ENCODE measurements at places on chromosomes 5 and 9.

DNA sequence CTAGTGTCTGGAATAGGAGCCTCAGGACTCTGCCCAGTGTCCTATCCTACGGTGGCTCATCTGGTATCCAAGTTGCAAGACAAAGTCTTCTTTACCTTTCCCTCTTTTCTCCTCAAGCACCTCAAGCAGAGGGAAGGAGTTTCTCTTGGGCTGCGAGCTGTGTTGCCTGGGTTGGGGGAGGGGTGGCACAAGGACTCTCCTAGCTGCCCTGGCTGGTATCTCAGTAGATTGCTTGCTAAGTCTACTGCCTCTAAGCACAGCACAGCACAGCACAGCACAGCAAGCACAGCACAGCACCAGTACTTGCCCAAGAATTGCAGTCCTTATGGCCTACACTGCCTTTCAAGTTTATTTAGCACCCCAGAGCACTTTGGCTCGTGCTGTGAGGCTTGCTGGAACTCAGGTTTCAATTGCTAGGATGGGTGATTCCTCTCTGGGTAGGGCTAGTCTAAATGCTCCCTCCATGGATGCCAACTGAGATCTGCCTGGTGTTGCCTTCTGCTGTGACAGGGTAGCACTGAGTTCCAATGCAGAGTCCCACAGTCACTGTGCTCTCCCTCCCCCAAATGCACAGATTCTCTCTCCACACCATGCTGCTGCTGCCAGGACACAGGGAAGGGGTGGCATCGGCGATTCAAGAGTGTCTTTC lies 213.1 kb upstream of the POU5F2 start:
- DNase-seq = no peak

DNA sequence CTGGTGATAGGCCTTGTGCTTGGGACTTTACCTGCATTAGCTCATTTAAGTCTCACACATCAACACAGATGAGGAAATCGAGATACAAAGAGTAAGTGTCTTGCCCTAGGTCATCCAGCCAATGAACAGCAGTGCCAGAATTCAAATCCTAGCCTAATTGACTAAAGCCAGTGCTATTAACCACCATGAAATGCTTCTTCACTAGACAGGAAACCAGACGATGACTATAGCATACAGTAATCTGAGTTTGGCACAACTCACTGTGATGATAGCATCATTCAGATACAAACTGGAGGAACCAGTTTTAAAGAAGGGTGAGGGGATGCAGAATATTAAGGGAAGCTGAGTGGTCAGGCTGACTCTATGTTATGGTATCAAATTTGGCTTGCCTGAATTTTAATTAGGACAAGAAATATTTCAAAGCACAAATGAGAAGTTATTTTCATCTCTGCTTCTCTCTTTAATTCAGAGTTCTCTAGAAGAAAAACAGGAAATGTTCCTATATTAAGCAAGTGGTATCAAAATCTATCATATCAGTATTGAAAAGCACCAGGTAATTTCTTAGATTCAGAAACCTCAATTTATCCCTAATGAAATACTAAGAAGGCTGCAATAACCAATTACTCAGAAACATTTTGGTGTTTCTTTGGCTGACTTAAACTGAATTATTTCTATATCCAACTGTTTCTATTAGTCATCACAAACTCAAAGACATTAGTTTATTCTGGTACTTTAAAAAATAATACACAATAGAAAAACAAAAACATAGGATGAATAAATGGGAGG lies 147.0 kb upstream of the RASA1 start:
- peak; percentile 99 for DNase-seq

GRCh38 chr5:72767289-72768010 lies 49.0 kb upstream of the TNPO1 start:
- peak; percentile 15 for DNase-seq

DNA sequence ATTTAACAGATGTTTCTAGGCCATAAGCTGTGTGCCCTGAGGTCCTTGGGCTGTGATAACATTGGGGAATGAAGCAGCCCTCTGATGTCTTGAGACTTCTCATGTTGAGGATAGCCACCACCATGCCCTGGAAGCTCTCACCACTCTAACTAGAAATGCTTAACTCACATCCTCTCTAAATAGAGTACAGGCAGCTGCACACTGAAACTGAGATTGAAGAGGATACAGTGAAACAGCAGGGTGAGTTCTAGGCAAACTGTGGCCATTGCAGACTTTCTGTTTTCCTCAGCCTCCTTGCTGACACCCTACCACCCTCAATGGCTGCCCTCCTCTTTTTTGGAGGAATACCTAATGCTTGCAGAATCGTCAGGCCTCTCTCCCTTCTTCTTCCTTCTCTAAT lies 22.4 kb downstream of the UTP15 start:
- no peak for DNase-seq

DNA sequence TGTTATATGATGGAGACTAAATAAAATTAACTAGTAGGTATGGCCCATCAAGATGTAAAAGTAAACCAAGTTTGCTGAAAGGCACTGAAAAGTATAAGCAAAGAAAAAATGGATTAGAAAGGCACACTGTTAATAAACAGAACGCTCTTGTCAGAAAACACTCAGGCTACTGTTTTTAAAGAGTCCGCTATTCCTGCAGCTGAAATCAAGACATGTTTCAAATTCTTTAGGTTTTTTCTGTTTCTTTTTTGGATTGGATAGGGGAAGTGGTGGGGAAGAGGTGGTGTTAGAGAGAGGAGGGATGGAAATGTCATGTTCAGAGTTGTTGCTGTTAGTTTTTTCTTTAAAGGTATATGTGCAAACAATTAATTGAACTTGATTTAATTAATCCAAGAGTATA lies 17.5 kb downstream of the OSTF1 start:
- DNase-seq = no peak

DNA sequence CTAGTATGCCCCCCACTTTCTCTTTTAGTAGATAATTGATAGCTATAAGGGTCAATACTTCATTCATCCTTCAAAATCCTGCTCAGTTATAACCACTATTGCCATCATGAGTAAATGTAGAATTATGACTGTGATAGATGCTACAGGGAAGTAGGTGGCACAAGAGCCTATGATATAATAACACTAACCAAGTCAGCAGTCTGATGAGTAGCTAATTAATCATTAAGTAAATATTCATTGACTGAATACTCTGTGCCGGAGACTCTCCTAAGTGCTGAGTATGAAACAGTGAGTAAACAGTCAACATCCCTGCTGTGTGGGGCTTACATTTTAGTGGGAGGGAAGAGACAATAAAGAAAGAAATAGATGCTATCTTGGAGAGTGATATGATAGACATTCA lies 430.3 kb upstream of the ZNF462 start:
- peak; percentile 84 for DNase-seq

- DNase-seq = peak; percentile 92
These were observed 6.7 kb downstream of the CCDC187 start for GRCh38 chr9:136297016-136297691.

- DNase-seq = peak; percentile 67
These were observed 179.4 kb upstream of the NR3C1 start for GRCh38 chr5:143582869-143583268.

DNA sequence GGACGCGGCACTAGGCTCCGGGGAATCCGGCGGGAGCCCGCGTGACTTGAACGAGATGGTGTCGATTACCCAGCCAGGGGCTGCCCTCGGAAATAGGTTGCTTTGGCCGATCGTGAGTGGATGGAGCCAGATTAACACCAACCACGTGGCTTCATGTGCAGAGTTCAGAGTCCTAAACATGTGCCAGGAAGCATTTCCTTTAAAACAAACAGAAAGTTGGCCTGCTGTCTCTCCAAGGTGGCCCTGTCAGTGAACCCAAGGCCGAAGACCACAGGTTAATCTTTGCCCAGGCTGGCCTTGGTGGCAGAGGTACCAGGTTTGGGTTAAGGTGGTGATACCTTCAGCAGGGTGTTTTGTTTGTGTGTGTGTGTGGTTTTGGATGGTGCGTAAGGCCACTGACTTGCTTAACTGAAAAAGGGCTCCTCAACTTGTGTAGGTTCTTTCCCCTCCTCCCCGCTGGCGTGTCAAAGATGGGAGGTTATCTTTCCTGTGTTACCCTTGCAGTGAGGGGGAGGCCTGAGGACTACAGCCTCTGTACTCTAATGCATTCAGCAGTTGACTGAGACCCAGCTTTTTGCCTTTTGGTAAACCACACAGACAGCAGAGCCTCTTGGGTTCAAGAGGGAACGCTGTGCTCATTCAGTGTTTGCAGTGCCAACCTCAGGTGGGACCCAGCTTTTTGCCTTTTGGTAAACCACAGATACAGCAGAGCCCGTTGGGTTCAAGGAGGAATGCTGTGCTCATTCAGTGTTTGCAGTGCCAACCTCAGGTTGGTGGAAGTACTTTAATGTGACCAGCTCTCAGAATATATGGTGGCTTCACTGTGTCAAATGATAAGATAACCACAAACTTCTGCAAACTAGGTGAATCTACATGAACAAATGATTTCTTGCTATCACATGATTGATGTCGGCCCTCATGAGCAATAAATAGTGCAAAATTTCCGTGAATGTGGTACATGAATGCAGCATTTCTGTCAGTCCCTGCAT lies 1.4 kb downstream of the IQGAP2 start:
- no peak for DNase-seq

DNA sequence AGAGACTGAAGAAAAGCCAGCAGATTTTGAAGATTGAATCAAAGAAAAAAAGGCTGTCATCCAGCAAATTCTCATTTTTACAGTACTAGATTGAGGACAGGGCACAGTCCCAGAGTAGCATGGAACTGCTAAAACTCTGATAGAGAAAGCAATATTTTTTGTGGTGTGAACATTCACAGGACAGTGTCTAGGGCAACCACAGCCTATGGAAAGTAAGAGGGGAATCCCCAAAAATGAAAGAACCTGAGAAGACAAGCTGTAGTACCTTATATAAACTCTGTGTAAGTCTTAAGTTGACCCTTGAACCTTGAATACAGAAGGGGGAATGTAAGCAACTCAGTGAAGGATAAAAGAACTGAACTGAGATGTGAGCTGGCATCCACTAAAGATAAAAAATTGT lies 540.3 kb downstream of the HINT1 start:
- DNase-seq = no peak

GRCh38 chr5:151720215-151720614 lies 33.5 kb upstream of the SPARC start:
- DNase-seq = no peak

DNA sequence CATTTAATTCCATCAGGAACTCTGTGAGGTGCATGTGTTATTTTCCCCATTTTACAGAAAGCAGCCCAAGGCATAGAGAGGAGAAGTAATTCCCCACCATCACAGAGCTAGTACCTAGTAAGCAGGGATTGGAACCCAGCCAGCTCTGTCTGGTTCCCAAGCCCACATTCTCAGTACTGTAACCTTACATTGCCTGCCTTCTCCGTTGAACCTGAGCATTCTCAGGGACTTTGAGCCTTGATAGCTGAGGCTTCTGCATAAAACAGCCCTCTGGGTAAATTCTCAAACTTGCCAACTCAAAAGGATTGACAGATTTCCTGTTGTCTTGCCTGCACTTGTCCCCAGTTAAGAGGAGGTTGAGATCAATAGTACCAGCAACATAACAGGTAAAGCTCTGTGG lies 9.2 kb upstream of the GLE1 start:
- DNase-seq = peak; percentile 33

DNA sequence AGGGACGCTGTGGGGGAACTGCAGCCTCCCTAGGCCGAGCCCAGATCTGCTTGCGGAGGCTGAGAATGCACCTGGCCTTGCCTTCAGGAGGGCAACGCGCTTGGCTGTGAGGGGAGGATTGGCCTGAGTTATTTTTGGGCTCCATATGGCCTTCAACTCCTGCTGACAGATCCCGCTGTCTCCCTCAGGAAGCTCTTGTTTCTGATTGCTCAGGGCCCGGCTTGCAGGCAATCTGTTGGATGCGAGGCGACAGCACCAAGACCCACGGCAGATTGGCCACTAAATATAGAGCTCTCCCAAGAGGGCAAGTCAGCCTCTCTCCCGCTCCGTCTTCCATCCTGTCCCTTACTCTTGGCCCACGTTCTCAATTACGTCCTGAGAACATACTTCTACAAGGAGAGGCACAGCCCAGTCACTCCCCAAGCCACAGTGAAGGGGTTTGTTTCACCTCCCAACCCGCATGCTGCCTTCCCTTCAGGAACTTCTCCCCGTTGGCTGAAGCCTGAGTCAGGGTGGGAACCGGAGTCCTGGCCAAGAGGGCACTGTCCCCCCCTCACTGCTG lies 53.6 kb downstream of the RASGEF1C start:
- no peak for DNase-seq

DNA sequence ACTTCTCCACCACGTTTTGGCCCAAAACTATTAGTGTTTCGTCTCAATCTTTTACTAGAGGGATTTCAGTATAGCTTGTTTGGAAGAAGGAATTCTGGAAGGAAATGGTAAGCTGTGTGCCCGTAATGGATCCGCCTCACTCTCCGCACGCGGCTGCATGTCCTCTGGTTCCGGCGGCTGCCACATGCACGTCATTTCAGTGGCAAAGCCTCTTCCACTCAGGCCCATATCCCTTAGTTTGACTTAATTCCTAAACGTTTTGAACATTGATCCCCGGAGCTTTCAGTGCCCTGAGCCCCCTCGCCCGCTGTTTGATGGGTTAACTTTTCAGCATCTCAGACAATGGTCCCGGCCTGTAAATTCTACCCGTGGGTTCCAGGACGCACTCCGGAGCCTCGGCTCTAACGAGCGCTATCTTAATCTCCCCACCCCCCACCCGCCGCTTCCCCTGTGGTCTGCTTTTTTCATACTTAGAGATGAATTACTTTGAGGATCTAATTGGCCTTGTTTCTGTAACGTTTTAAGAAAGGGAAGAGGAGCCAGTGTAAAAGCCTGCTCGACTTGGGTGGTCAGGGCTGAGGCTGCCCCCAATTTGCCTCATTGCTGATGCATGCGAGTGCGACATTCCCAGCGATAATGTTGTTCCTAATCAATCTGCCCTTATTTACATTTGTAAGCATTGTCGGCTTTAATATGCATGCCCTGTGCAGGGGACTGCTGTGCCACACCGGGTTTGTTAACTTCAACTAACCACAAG lies 4.6 kb downstream of the PTCH1 start:
- DNase-seq = peak; percentile 39

GRCh38 chr9:5301544-5301943 lies 3.0 kb downstream of the RLN2 start:
- no peak for DNase-seq

DNA sequence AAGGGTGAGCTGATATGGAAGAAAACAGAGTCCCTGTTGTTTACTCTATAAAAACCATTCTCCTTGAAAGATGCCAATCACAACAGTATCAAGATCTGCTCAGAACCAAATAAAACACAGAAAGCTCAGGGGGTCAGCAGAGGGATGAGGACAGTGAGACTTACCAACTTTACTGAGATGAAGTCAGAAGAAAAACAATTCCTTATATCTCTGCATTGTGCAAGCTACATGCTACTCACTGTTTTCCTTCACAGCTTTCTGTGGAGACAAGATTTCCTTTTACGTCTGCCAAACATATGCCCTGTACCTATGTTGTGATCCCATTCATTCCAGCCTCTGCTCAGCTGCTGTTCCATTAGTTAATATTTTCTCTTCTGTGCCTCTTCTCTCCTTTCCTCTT lies 185.6 kb downstream of the TSSK1B start:
- no peak for DNase-seq

DNA sequence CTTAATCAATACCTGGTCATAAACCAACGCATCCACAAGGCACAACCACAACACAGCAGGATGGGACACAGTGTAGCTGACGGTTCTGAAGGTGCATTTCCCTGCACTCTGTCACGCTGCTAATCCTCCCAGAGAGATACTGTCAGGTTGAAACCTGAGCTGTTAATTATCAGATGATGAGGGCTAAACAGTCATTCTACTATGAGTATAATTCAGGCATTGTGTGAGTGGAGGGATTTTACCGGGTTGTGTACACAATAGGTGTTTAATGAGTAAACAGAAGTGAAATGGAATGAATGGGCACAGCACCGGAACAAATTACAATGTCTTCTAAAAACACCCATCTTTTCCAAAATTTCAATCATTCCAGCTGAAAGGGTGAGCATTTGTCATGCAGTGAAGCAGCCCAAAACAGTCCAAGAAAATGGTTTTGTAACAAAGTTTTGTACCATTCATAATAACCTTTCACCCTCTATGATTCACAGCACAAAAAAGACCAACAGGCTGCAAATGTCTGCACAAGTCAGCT lies 71.5 kb downstream of the ABCA1 start:
- DNase-seq = peak; percentile 81
